ENCODE measurements at places on chromosomes 1 and 21.

DNA sequence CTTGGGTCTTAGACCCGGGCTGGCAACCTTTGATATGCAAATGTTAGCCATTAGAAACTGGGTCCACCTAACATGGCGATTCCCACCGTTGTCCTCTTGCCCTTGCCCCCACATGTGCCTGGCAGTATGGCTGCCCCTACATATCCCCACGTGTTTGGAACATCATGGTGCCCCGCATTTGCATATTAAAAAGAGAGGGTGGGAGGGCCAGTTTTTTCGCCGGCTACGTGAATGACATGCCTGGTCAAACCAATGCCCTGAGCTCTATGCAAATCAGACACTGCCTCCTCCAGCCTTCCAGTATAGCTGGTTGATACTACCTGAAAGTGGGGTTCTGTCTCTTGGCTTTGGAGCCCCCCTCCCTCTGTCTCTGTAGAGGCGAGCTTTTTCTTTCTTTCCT, 133.0 kb downstream of the CDC42BPA start:
- no peak for DNase-seq

- no peak for DNase-seq
Observed at GRCh38 chr1:246162560-246162959, 344.5 kb downstream of the SMYD3 start.

DNA sequence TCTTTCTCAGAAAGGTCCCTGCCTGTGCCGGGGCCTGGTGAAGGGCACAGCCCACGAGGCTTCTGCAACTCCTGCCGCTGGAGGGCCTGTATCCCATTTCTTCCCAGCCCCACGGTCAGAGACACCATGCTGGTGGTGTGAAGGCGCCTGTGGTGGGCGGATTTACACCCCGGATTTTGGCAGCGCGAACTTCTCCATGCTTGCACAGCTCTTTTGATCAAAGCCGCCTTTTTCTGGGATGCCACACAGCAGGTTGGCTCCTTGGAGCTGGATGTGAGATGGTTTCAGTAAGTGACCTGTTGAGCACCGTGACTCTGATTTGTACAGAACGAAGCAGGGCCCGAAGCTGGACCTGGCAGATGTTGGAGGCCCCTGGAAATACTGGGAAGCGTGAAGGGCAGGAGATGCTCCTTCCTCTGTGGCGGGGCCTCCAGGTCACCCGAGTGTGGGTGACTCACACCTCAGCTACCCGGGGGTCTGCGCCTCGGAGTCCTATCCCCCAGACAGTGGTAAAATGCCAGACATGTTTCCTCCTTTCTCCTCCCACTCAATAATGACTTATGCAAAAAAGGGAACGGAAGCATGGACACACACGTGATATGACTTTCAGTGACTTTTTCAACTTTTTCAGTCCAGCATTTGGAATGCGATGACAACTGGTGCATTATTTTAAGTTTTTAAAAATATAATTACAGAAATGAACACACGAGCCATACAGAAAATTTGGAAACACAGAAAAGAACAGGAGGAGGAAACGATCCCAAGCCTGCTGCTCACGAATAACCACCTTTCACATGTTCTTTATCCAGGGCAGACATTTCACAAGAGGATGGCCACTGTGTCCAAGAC, 9.0 kb downstream of the UMODL1 start:
- no peak for DNase-seq

DNA sequence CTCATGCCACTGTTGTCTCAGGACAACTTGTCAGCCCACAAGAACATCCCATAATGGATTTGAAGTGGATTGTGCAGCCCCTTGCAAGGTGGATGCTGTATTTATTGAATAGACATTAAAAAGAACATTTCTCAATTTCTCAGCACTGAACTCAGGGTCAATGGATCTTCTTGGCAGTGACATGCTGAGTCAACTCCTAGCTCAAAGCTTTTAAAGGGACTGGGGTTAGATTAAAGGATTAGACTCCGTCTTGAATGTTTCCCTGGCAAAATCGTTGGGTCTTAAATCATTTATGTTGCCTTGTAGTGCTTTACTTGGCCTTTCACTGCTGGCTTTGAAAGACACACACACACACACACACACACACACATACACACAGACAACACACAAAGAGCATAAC, 221.6 kb upstream of the PBX1 start:
- DNase-seq: no peak

GRCh38 chr1:199868777-199869176, 158.7 kb upstream of the NR5A2 start:
- no peak for DNase-seq

- DNase-seq: no peak
Observed at GRCh38 chr1:234909307-234909810, 219.3 kb downstream of the TOMM20 start.

GRCh38 chr1:40313329-40313957, 3.6 kb downstream of the COL9A2 start:
- no peak for DNase-seq

DNA sequence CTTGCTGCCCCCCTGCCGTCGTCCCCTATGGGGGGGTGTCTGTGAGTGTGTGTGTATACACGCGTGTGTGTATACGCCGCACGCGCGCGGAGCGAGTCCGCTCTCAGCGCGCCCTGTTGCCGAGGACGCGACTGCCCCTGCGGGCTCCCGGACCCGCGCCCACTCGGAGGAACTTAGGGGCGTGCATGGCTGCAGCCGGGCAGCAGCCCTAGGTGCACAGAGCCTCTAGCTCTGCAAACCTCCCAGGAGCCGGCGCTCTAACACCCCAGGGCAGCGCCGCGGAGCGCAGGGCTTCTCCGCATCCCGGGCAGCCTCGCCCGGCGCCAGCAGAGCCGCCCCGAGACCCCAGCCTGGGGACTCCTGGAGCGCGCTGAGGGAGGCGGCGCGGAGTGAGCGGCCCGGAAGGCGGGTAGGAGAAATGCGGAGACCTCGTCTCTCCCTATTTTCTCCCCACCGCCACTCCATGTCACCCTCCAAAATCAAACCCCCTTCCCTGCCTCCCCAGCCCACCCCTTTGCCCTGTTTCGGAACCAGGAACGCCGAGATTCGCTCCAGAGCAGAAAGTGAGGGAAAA, 574 bp downstream of the ITPKB start:
- no peak for DNase-seq

DNA sequence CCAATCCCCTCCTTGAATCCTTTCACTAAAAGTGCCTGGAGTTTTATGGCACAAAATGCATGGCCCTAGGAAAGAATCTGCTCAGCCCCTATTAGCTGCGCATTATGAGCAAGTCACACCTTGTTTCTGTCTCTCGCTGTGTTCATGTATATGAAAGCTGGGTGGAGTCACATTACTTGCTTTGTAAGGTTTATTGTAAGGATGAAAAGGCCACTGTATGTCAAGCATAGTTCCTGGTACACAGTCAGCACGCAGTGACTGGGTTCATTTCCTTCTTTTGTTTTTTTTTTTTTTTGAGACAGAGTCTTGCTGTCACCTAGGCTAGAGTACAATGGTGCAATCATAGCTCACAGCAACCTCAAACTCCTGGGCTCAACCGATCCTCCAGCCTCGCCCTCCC, 6.7 kb upstream of the SLC9A1 start:
- DNase-seq: no peak

DNA sequence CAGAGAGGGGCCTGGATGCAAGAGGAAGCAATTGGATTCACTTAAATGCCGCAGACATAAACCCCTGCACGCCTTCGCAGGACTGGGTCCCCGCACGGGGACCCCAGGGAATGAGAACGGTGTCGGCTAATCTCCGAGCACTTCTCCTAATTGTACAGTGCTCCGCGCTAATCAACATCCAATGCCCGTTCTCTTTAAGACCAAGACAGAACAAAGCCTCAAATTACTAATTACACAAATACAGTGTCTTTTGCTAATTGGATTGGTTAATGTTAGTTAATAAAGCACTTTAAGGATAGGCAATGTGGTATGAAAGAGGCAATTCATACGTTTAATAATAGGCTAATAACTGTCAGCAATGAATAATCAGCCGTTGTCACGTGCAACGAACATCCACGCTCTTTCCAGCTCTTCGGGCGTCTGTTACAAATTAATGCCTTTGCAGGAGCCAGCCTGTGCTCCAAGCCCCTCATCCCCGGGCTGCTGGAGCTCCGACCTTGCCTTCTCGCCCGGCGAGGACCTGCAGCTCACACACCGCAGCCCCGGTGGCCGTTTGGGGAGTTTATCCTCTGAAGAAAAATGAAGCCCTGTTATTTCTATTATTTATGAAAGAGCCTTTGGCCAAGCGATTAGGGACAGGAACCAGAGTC, 157.8 kb downstream of the PRDM16 start:
- DNase-seq: no peak
